Right kidney (tissue), 9 donors: ENCODE measurements at places on chromosomes 16 and 17.
A peak's percentile ranks its signal among the peaks of the same experiment; 100 is the strongest.

DNA sequence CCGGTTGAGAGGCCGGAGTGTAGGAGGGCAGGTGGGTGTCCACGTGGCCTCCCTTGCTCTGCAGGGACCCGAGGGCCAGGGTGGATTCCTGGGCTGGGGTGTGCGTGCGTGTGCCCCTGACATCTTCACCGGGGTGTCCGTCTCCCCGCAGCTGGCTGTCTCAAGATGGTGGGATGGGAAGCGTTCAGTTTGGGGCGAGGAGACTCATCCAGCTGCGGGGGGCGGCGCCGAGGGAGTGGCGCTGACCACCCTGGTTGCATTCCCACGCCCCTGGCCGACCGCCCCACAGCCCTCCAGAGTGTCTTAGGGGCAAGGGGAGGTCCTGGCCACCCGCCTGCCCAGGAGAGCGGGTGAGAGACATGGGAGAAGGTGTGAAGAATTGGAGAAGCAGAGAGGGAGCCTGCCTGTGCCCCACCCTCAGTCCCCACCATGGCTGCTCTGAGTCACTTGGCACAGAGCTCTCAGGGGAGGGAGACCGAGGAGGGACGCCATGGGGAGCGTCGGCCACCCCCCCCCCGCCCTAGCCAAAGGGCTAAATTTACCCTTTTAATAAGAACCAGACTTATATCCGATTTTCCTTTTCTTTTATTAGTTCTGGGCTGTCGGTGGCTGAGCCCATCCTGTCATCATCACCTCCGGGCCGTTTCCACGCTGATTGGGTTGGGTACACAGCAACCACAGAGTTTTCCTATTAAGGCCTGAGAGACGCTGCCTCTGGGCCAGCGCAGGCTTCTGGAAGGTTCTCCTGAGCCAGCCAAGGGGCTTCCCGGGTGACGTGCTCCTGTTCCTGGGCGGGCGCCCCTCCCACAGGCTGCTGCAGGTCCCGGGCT, 22.0 kb downstream of the BAHCC1 start:
- no peak for DNase-seq

DNA sequence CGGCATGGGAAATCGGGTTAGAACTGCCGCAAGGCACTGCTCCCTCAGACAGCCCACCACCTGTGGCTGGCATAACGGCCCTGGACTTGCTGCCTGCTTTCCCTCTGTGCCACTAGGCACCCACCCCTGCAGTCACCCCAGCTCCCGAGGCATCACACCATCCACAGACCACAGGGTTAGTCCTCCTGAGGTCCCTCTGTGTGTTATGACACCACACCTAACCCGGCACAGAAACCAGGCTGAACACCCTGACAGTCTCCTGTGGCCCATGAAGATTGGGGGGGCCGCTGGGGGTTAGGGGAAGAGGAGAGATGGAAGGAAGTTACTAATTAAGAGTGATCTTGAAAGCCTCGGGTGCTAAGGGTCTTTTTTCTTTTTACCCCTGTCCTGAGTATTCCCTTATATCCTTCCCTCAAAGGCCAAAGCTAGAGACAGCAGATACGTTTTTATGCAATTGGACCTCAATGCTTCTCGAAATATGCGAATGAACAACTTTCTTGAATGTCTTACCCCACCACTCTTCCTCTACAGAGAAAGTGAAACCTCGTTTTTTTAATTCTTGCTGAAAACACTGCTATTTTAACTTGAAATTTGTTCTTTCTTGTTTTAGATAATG, 7.0 kb downstream of the CYTH1 start:
- DNase-seq, result no peak

DNA sequence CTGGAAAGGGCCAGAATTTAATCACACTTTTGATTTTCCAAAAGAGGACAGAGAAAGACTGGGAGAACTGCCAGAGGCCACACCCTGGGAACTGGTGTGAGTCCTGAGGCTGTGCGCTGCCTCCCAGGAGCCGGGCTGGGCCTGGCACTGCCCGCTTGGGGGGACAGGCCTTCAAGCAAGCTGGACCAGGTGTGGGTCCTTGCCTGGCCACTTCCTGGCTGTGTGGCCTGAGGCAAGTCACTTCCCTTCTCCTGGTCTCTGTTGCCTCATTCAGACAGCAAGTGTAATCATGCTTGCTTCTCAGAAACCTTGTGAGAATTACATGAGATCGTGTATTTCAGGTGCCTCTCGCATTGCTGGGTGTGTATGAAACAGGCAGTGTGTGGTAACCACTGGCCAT, 143.0 kb downstream of the SNX29 start:
- DNase-seq, result no peak

DNA sequence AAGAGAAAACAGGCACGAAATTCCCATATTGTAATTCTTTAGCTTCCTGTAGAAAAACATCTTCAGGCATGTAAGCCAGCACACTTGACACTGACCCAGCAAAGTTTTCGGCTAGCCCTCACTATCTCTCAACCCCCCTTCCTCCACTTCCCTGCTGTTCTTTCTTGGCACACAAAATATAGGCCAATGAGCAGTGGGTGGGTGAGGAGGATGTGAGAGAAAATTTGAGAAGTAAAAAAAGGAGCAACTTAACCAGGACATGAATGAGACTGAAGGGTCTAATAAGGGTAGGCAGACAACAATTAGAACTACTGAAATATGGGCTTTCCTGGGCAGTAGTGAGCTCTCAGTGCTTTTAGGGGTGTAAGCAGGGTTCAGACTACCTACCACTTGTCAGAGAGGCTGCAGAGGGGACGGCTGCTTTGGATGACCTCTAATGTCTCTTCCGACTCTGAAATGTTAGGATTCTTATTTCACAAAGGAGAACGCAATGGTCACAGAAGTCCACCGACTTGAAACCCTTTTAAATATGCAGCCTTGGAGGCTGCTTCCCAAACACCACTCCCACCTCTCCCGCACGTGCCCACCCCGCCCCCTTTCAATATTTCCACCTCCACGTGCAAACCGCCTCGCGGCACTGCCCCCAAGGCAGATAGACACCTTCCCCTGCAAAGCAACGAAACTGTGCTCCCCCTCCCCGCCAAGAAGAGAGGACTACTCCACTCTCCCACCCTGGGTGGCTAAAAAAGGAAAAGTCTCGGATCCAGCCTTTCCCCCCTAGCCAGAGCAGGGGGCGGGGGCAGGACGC, 889 bp downstream of the MBTD1 start:
- peak; percentile 16 for DNase-seq

DNA sequence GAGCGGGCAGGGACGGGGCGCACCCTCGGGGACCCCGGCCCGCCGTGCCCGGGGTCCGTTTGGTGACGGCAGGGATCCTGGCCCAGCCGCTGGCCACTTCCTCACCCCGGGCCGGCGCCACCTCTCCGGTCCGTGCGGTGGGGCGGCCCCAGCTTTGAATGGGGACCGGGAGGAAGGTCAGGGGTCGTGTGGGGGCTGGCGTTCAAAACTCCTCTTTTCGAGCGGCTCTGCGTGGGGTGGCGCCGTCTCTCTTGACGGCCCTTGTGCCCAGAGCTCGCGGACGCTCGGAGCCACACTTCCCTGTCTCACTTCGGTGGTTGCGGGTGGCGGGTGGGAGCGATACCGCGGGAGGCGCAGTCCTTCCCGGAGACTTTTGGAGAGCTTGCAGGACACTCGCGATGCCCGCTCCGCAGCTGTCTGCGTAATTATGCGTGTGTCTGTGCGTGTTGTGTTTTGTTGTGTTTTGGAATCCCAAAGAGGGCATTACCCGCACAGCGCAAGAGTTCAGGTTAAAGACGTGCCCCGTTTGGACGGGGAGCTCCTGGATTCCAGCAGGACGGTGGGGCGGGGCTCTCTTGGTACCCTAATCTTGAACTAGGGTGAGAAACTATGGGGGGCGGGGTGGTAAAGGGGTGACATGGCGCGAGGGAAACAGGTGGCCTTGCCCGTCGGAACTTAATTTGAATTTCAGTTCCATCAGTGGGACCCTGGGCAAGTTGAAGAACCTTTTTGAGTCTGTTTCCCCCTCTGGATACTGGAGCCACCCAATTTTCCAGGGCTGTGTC, 637 bp downstream of the PLCG2 start:
- DNase-seq, result peak; percentile 65

DNA sequence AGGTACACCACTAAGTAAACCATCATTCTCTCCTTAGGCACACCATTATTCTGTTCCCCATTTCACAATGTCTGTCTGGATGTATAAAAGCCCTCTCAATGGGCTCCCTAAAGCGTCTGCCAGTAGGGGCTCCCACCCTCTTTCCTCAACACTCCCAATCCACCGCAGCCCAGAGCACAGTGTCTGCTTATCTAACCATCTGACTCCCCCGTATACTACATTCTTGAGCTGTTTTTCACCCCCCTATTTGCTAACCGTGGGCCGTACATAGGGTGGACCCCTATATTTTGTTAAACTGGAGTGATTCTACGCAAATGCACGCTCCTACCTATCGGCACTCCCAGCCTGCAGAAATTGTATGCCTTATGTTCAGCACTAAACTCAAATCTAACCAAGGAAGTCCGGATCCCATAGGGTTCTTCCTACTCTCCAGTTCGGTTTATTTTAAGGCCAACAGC, 685 bp upstream of the PSMD3 start:
- DNase-seq, result peak; percentile 92

- DNase-seq, result peak; percentile 8
Observed at GRCh38 chr16:56481468-56482122, 30.2 kb downstream of the OGFOD1 start.

DNA sequence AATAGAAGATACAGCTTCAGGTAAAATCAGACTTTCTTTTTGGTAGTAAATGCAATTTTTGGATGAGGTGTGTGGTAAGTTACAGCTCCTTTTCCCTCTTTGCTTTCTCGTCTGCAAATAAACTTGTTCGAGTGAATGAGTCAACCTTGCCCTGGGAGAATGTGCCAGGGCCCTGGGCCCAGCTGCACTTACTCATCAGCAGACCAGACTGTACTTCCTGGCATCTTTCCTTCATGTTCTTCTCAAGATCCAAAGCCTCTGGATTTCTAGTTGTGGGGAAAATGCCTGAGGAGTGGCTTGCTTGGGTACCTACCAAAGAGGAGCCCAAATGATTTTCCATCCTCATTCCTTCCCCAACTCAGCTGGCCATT, 5.4 kb upstream of the G6PC1 start:
- DNase-seq, result no peak

DNA sequence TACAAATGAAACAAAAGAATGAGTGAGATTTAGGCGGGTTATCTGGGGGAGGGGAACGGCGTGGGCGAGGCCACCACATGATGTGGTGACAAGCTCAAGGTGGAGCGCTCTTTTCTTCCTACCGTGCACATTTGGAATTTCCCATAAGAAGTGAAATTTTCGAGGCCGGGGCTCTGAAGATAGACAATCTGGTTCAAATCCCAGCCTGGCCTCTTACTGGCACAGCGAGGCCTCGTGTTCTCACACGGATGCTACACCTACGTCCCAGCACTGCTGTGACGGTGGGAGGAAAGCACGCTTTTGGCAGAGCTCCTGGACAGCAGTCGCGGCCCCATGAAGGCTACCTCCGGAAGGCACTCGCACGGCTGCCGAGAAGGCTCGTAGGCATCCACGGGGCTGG, 25.2 kb downstream of the ZDHHC7 start:
- DNase-seq, result no peak

GRCh38 chr16:64356267-64356666, 765.6 kb downstream of the CDH11 start:
- DNase-seq, result no peak

DNA sequence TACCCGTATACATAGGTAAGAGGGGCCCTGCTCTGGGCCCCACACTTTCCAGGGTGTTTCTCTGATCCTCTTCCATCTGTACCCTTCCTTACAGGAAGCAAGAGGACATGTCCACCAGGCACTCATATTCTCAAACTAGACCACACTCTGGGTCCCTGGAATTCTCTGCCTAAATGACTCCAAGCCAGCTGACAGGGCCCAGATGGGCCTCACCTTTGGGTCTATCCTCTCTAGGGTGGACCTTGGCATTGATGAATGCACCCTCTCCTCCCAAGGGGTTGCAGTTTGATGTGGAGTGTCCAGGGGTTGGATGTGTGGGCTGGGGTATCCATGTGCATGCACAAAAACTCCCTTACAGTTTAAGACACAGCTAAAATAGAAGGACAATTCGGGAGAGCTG, 95.8 kb downstream of the ASIC2 start:
- DNase-seq, result no peak

- no peak for DNase-seq
Observed at GRCh38 chr17:64174686-64175456, 44.9 kb upstream of the ERN1 start.
